Body of pancreas (tissue), 4 donors: ENCODE measurements at places on chromosomes 12 and 14.

DNA sequence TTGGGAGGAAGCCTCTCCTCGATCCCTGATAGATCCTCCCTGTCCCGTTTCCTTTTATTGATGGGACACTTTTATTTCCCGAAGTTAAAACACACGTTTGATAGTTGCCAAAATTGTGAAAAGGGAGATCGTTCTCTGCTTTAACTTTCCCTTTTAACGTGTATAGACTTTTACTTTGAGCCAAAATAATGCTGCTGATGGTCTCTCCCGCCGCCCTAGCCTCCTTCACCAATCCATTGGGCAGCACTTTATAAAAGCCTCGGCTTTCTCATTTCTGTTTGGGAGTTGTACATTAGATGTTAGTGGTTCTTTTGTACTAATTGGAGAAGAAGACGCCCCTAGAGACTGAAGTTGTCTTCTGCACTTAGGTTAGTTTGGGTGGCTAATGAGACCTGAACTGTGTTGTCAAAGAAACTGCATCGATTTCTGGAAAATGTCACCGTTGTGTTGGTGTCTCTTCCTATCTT is 1.4 kb downstream of the TMTC2 start:
- DNase-seq: no peak

DNA sequence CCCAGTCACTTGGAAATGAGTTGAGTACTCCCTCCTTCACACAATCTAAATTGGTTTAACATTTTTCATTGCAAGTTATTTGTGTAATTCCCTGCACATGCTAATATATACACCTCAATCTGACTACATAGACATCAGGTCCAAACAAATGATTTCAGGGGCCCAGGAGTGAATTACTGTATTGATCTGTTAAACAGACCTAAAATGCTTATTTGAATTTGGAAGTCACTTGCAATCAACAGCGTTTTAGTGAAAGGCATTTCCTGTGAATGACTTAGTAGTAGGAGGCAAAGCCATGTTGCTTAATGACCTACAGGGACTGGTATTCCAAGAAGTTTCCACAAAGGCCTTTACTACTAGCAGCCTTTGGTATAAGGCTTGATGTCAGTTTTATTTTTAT is 22.6 kb upstream of the SLC15A5 start:
- no peak for DNase-seq

GRCh38 chr14:46306267-46306666 is 345.3 kb downstream of the RPL10L start:
- no peak for DNase-seq

DNA sequence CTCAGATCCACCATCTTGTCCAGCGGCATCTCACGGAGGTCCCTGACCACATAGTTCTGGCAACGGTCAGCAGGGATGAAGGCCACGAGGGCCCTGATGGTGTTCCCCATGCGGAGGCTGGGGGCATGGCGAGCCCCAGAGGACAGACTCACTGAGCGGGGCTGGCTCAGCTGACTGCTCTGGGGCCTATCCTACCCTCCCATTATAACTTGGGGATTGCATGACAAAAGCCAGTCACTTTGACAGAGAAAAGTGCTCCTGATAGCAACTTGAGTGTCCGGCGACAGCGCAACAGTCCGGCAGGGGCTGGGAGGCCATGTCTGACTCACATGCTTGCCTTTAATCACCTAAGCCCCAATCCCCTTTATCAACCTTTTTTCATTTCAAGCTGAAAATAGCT is at the start of gene LRRC10:
LRRC10 (minus strand) TSS at position 179 of the 400 bp plus-strand sequence; CDS start at position 110, 69 bp downstream.
- no peak for DNase-seq

GRCh38 chr12:99529966-99530365 is 117.6 kb upstream of the GARIN6 start:
- no peak for DNase-seq

DNA sequence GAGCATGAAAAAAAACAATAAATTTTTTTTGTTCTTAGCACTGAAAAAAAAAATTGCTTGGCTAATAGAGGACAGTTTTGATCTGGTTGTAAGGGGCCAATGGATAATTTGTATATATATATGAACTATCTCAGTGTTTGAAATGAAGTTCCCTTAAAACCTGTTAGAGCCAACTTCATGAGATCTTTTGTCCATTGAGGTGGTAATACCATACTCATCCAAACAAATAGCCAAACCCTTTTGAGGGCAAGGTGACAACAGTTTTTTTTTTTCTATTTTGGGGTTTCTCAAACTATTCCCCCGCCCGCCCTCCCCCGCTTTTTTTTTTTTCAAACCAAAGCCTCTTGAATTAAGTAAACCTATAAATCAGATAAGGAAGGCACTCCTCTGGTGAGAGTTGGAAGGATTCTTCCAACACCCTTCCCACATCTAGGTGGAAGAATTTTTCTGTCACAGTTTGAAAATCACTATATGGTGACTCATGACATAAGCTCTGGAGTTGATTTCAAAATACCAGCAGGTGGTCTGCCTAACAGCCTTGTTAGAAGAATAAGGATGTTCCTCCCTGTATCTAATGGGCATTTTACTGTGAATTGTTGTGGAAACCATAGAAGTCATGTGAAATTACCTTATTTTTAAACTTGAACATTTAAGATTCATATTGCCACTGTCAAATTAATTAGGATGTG is 10.2 kb downstream of the ARHGAP5 start:
- DNase-seq: no peak

- DNase-seq: no peak
Measured at GRCh38 chr12:32146074-32146873, 39.6 kb downstream of the BICD1 start.

GRCh38 chr12:50514526-50515276 is 9.9 kb downstream of the DIP2B start:
- no peak for DNase-seq

- no peak for DNase-seq
Measured at GRCh38 chr12:48811437-48812090, 6.7 kb upstream of the CACNB3 start.

GRCh38 chr12:34405286-34406227 is 383.3 kb downstream of the ALG10 start:
- DNase-seq: peak; percentile 0

DNA sequence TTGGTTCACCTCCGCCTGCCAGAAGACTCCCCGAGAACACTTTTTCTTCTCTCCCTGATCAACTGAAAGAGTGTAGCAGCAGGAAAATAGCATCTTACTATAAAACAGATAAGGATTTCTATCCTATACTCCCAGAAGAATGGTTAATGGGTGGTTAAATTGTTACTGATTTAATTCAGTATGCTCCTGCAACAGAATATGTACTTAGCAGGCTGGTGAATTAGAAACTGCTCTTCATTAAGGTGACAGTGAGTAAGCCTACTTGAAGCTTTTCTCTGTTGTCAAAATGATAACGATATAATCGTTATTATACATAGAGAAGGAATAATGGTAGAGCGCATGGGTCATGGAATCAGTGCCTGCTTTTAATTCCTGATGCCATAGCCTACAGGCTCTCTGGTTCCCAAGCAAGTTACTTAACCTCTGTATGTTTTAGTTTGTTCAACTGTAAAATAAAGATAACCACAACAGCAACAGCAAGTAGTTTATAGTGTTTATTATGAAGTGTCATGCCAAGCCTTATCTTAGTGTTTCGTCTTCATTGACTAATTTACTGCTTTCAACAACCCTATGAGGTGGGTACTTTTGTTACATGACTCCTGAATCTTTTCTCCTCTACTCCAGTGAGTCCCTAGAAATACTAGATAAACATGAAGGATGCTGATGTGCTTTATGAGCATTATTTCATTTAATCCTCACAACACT is 392.6 kb downstream of the CCDC91 start:
- no peak for DNase-seq

DNA sequence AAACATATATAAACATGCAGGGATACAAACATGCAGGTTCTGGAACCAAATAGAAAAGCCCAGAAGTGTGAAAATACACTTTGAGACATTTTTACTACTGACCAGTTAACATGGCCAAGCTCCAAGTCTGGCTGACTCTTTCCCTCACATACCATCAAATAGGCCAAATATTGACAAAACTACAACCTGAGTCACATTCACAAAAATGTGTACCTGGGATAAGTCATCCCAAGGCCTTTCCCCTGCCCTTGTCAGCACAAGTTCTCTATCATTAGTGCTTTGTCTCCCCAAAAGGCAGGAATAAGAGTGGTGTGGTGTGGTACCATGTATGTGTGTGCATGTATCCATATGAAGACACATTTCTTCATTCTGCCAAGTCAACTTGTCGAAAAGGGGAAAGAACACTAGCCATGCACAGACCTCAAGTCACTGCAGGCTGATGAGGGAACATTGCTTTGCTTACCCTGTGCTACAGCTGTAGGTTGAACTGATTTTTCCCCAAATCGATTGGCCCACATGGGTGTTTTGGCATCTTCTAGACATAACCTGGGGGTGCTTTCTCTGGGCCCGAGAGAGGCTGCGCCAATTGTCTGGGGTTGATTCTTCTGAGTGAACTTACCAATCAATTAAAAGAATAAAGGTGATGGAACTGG is 14.9 kb downstream of the HOXC4 start:
- DNase-seq: no peak

DNA sequence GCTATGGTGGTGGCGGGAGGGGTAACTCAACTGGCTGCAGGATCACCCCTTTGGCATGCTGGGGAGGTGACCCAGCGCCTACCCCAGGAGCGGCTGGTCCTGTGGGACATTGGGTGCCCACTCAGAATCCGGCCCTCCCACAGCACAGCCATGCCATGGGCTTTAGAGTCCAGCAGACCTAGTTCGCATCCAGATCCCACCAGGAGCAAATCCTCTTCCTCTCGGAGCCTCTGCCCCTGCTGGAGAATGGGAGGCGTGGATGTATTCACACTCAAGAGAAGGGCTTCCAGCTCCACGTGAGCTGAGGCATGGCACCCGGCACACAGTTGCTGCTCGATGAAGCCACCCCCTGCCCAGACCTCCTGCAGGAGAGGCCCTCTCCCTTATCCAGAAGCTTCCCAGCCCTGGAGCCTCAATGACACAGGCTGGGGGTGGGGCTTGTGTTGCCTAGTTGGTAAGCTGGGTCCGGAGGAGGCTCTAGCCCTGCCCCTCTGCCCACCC is 17.7 kb downstream of the FAM222A start:
- DNase-seq: peak; percentile 5

DNA sequence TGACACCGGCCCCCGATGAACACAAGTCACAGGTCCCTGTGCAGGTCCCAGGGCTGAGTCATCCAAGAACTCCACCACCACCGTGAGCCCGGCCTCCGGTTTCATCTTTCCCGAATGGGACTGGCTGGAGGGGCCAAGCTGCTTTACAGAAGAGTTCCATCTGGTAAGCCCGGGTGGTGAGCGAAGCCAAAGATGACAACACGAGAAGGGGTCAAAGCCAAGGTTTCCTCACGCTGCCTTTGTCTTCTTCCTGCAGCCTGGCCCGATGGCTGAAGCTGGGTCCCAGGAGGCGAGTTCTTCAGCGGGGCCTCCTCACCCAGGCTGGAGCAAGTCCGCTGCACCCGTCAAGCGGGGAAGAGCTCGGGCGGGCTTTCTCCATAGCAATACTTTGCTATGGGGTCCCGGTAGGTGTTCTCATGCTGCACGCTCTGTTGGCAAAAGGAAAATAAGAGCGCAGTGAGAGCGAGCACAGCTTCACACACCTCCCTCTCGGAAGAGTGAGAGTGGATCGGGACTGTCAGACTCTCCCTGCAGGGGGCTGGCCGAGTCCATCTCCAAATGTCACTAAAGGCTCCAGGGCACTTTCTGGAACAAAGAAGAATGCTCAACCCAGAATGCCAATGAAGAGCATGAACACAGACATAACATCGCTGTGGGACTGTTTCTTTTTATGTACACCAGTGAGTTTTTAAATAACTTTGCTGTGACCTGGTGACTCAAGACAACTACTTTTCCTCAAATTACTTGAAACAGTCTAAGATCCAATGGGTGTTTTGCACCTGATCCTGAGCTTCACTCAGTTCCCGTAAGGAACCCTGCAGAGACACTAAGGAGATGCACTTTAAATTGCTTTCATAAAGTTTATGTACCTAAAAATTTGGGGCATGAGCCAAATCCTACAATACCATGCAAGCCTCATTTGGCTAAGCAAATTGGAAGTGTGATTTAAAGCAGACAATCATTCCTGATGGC is 20.1 kb downstream of the SPRING1 start:
- DNase-seq: no peak

DNA sequence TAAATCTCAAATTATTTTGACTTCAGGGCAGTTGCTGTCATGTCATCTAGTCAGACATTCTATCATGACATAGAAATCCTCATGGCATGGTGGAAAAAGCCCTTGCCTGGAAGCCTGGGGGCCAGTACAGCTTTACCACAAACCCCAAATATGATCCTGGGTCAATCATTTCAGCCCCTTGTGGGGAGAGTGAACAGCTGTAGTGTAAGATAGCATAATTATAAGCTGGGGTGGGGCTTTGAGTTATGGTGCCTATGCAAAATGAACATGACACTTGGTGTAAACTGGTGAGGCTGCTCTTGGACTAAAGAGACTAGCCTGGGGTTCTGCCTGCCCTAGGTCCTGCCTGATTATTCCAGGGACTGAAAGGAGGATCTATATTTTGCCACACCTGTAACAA is 207.7 kb upstream of the DDHD1 start:
- DNase-seq: no peak

DNA sequence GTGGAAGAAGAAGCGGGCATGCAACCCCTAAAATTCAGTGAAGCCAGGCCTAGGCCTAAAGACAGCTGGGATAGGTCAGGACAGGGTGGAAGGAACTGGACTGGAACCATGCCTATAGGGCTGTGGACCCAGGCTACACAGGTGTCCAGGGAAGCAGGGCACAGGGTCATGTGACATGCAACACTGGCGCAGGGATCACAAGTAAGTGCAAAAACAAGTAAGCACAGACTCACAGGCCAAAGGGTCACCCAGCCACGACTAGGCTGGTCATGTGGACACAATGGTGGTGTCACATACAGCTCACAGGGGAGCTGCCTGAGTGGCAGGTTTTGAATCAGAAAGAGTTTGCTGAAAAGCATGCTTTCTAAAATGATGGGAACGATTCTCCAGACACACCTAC is 195.7 kb downstream of the SPTSSA start:
- no peak for DNase-seq

DNA sequence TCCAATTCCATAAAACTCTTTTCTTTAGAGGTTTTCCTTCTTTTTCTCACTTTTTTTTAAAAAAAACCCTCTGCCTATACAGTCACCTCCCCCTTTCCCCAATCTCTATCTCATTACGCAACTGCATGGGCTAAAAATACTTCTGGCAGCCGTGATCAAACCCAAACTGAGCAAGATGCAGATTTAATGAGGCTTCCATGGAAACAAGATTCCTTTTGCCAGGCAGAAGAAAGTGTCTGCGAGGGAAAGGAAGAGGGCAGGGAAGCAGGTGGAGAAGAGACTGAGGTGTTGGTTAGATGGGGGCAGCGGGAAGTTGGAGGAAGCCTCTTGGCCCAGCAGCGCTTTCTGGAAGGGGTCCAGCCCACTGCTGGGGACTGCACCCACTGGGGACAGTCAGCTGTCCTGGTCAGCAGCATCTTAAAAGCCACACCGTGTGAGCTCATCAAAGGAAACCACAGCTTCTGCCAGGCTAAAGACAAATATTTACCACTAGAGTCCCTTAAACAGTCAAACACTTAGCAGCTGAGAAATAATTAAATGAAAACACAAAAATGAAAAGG is 90.4 kb downstream of the SLC8A3 start:
- no peak for DNase-seq

- DNase-seq: no peak
Measured at GRCh38 chr14:22559041-22559440, 30.0 kb downstream of the DAD1 start.
